ENCODE measurements at places on chromosomes 1 and 21.

GRCh38 chr1:116110567-116111523 is at the start of gene MAB21L3:
MAB21L3 (plus strand) TSS chr1:116111399; CDS start chr1:116112616, 1,217 bp downstream.
- no peaks in the 10 kb centered on the region for H3K4me1 ChIP-seq
- no peak within 1 kb of the TSS for H3K4me3 ChIP-seq
- DNase-seq: no peak
- H3K27ac ChIP-seq: no peak within 1 kb of the TSS
- H3K27me3 ChIP-seq: no peaks in the 10 kb centered on the region

DNA sequence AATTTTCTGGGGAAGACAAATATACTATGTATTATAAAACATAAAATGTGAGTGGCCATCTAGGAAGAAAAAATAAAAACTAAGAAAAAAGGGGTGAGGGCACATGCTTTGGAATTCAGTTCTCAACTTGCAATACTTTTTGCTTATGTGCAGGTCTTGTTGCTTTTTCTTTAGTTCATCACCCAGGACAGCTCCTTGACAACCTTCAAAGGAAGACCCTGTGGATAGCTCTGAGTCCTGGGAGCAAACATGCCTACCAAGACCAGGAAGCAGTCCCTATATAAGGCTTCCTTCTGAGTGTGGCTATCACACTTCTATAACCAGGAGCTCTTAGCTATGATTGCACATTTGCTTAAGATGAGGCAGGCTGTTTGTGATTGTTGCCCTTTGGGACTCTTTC is 78.0 kb downstream of the WDR64 start:
- H3K27ac ChIP-seq: no peak overlapping the region
- no peaks in the 10 kb centered on the region for H3K36me3 ChIP-seq
- no peak for DNase-seq
- H3K27me3 ChIP-seq: no peaks in the 10 kb centered on the region
- no peaks in the 10 kb centered on the region for H3K4me1 ChIP-seq

DNA sequence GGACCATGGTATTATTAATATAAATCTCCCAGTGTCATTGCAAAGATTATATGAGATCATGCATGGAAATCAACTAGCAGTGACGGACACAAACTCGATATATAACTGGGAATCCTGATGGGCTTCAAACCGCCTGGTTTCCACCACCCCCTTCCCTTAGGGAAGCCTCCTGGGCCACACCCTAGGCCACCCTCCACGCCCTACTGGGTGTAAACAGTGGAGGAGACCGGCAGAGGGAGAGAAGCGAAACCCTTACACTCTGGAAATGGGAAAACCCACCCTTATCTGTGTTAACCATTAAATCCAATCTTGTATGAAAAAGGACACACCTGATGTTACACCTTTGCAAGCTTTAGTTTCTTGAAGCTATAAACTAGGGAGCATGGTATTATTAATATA is 595 bp upstream of the ZNHIT6 start:
- H3K4me3 ChIP-seq: no peak overlapping the region
- peak overlapping the region; percentile 73 for H3K27ac ChIP-seq
- DNase-seq: no peak
- H3K27me3 ChIP-seq: no peaks in the 10 kb centered on the region
- peaks cover 25% of the 10 kb centered on the region for H3K36me3 ChIP-seq

- H3K36me3 ChIP-seq: no peaks in the 10 kb centered on the region
- no peak for DNase-seq
- no peak overlapping the region for H3K4me3 ChIP-seq
- no peaks in the 10 kb centered on the region for H3K4me1 ChIP-seq
These were observed 292.9 kb downstream of the NFIA start for GRCh38 chr1:61375082-61375880.

DNA sequence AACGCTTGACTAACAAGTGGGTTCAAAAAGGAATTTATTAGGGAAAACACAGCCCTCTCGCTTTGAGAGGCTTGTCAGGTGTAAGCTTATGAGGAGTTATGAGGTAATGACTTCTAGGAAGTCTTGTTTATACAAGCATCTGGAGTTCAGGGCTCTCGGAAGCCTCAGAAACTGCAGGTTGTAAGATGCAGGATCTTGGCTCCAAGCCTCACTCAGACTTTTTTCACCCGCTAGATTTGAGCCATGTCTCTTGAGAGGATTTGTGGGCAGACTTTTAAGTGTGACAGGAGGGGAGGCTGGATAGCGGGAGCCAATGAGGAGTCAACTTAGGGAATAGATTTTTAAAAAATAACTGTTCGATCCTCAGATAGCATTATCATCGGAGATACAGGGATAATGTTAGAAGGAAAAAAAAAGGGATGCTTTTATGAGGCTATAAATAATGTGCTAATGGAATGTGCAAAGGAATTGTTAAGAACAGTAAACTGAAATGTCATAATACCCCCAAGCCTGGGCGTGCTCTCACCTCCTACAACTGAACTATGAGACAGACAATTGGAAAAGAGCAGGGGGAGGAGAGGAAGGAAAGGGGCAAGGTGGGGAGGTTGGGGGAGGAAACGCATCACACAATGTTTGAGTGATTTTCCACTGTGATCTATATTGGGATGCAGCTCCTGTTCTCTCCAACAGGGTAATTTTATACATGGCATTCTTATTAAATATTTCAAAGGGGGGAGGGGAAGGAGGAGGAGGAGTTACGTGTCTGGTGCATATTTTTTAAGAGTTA is 107.4 kb upstream of the ESRRG start:
- H3K27me3 ChIP-seq: no peaks in the 10 kb centered on the region
- no peaks in the 10 kb centered on the region for H3K36me3 ChIP-seq
- no peaks in the 10 kb centered on the region for H3K4me1 ChIP-seq
- no peak for DNase-seq
- H3K27ac ChIP-seq: no peak overlapping the region

GRCh38 chr1:168945870-168946269 is 160.6 kb upstream of the ATP1B1 start:
- H3K27me3 ChIP-seq: no peaks in the 10 kb centered on the region
- H3K27ac ChIP-seq: no peak overlapping the region
- no peaks in the 10 kb centered on the region for H3K36me3 ChIP-seq
- no peak overlapping the region for H3K4me3 ChIP-seq

- no peak for DNase-seq
- no peak overlapping the region for H3K27ac ChIP-seq
- no peak overlapping the region for H3K4me3 ChIP-seq
- H3K27me3 ChIP-seq: no peaks in the 10 kb centered on the region
These were observed 137.4 kb downstream of the FGGY start for GRCh38 chr1:59434336-59434735.
